Ascending aorta (tissue), 2 donors: ENCODE measurements at places on chromosomes 2 and 18. TPM values are rescaled to one million over a fixed set of nuclear protein-coding genes. Genes with fewer than 3 reads are reported as not detected.
A peak's percentile ranks its signal among the peaks of the same experiment; 100 is the strongest.

DNA sequence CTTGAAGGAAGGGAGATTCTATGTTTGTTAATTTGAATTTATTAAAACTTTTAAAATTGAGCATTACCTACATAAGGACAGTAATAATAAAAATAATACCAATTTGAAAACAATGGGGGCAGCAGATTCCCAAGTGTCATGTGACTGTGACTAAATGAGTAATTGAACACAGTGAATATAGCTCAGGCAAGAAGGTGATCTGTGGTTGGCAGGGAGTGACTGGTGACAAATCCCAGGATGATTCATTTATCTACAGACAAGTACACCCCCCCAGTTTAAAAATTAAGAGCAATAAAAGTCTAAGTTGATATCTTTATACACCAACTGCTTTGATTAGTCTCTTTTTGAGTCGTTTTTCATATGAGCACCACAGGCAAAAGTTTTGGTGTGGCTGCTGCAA lies 299.5 kb downstream of the ARHGAP15 start:
- DNase-seq, result no peak
- no peaks in the 10 kb centered on the region for H3K27me3 ChIP-seq
- H3K4me3 ChIP-seq, result no peak overlapping the region
- no peaks in the 10 kb centered on the region for H3K4me1 ChIP-seq

DNA sequence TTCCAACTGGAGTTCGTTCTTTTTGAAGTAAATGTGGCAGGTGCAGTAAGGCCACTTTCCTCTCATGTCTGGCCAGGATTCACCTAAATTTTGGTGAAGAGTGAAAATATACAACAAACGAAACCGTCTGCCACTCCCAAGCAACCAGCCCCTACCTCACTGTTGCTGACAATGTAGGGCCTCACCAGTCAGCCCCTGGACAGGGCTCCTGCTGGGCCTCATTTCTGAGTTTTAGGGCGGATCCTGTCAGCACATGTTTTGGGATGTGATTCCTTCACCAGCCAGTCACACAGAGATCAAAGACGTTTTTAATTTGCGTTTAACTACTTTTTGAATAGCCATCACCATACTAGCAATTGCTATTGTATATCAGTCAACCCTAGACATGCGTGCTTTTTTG lies 185.0 kb downstream of the WDR7 start:
- H3K4me3 ChIP-seq, result no peak overlapping the region
- H3K36me3 ChIP-seq, result no peaks in the 10 kb centered on the region
- DNase-seq, result no peak
- no peak overlapping the region for H3K27ac ChIP-seq

DNA sequence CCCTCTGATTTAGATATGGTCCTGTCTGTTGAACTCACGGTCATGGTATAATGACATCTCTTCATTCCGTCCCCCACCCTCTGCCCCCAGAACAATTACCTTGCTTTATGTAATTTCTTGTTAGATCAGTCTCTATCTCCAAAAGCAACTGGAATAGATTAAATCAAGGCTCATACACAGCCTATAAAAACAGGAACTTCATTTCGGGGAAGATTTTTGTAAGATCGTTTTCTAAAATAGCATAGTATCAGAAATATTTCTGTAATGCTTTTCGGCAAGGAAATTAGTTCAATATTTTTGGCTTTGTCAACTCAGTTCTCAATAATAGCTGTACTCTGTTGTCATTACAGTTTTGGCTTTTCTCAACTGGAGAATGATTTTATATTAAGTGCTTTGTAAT lies 157.2 kb downstream of the FMNL2 start:
- H3K36me3 ChIP-seq, result no peaks in the 10 kb centered on the region
- H3K27me3 ChIP-seq, result no peaks in the 10 kb centered on the region
- no peaks in the 10 kb centered on the region for H3K4me1 ChIP-seq
- peak overlapping the region; percentile 32 for H3K27ac ChIP-seq
- DNase-seq, result no peak

The IL36A gene
- total RNA-seq, result not detected

DNA sequence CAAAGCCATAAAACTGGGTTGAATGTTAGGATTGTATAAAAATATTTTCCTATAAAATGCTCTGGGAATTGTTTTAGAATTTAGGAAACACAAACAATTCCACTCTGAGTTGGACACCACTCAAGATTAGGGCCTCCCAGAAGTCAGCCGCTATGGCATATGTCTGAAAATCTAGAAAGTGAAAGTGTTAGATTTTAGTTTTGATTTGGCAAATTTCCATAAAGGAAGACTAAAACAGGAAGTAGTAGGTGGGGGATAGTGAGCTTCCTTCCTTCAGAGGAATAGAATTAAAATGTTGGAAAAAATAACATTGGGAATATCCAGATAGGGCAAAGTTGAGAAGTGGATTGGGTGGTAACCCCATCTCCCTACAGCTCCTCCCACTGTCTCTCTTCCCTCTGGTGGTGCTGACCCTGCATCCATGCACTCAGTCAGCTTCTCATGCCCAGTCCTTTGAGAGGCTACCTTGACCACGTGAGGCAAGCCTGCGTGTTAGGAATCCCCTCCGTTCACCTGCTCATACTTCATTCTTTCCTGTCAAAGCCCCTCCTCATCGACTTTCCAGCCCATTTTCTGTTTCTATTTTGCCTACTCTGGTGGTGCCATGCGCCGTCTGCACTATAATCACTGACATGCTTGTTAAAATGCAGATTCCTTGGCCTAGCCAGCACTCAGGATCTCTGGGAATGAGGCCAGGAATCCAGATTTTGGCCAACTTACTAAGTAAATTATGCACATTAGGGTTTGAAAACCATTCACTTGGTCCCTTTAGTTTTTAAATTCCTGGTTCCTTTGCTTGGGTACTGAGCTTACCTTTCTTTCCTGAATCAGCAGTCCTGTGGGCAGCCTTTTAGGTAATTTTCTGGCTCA lies 83.5 kb downstream of the POLE4 start:
- no peaks in the 10 kb centered on the region for H3K36me3 ChIP-seq
- H3K4me1 ChIP-seq, result peaks cover 8% of the 10 kb centered on the region
- no peak overlapping the region for H3K4me3 ChIP-seq
- H3K27me3 ChIP-seq, result no peaks in the 10 kb centered on the region
- H3K27ac ChIP-seq, result peak overlapping the region; percentile 21

The EGR4 gene
- not detected for total RNA-seq

GRCh38 chr2:84234103-84234502 lies 225.0 kb downstream of the SUCLG1 start:
- H3K27me3 ChIP-seq, result no peaks in the 10 kb centered on the region
- no peak overlapping the region for H3K4me3 ChIP-seq
- no peak overlapping the region for H3K27ac ChIP-seq
- no peak for DNase-seq
- no peaks in the 10 kb centered on the region for H3K36me3 ChIP-seq
- no peaks in the 10 kb centered on the region for H3K4me1 ChIP-seq

GRCh38 chr2:68811364-68811763 lies 59.8 kb downstream of the BMP10 start:
- peak; percentile 84 for DNase-seq
- peak overlapping the region; percentile 67 for H3K27ac ChIP-seq
- H3K36me3 ChIP-seq, result no peaks in the 10 kb centered on the region
- H3K4me1 ChIP-seq, result peaks cover 5% of the 10 kb centered on the region
- H3K4me3 ChIP-seq, result no peak overlapping the region

- no peak overlapping the region for H3K27ac ChIP-seq
- H3K36me3 ChIP-seq, result no peaks in the 10 kb centered on the region
- no peak for DNase-seq
- H3K27me3 ChIP-seq, result no peaks in the 10 kb centered on the region
- peaks cover 3% of the 10 kb centered on the region for H3K4me1 ChIP-seq
- H3K4me3 ChIP-seq, result no peak overlapping the region
These were observed 13.8 kb upstream of the SCYGR1 start for GRCh38 chr2:227401550-227401949.

The IL36G gene
- not detected for total RNA-seq

GRCh38 chr2:60554074-60554645 lies 706 bp upstream of the BCL11A start:
- no peak overlapping the region for H3K27ac ChIP-seq
- H3K4me1 ChIP-seq, result peaks cover 18% of the 10 kb centered on the region
- no peaks in the 10 kb centered on the region for H3K36me3 ChIP-seq

The DAPL1 gene
- not detected for total RNA-seq

GRCh38 chr2:215283221-215283620 lies 28.6 kb upstream of the ATIC start:
- H3K36me3 ChIP-seq, result no peaks in the 10 kb centered on the region
- H3K4me3 ChIP-seq, result no peak overlapping the region
- H3K4me1 ChIP-seq, result no peaks in the 10 kb centered on the region
- H3K27me3 ChIP-seq, result no peaks in the 10 kb centered on the region

GRCh38 chr18:189254-189653 lies 30.9 kb downstream of the USP14 start:
- H3K4me3 ChIP-seq, result no peak overlapping the region
- H3K4me1 ChIP-seq, result no peaks in the 10 kb centered on the region
- H3K27ac ChIP-seq, result no peak overlapping the region
- DNase-seq, result no peak
- H3K27me3 ChIP-seq, result no peaks in the 10 kb centered on the region

DNA sequence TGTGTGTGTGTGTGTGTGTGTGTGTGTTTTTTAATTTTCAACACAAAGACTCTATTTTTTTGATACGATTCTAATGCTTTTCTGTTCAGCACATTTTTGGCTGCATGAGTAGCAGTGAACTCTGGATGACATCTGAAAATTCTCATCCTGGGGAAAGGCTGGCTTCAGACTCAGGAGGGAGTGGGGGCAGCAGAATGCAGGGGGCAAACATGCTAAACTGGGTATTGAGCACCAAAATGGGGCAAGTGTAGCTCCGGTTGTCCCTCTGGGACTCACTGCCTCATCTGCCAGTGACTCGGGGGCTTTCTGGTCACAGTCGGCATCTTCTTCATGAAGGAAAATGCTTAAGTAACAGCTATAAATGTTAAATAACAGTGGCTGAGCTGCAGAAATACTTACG lies 116.8 kb upstream of the PID1 start:
- peak overlapping the region; percentile 52 for H3K27ac ChIP-seq
- H3K4me3 ChIP-seq, result no peak overlapping the region
- no peaks in the 10 kb centered on the region for H3K4me1 ChIP-seq
- no peaks in the 10 kb centered on the region for H3K27me3 ChIP-seq
- DNase-seq, result no peak
- H3K36me3 ChIP-seq, result no peaks in the 10 kb centered on the region

- H3K4me1 ChIP-seq, result no peaks in the 10 kb centered on the region
- H3K27me3 ChIP-seq, result no peaks in the 10 kb centered on the region
- no peaks in the 10 kb centered on the region for H3K36me3 ChIP-seq
- peak; percentile 18 for DNase-seq
- H3K27ac ChIP-seq, result no peak overlapping the region
These were observed 18.9 kb downstream of the SNORC start for GRCh38 chr2:232888839-232889529.

GRCh38 chr2:164145093-164145987 lies 409.5 kb upstream of the FIGN start:
- no peak for DNase-seq
- H3K36me3 ChIP-seq, result no peaks in the 10 kb centered on the region
- no peaks in the 10 kb centered on the region for H3K4me1 ChIP-seq
- H3K27ac ChIP-seq, result no peak overlapping the region
- H3K27me3 ChIP-seq, result no peaks in the 10 kb centered on the region
- H3K4me3 ChIP-seq, result no peak overlapping the region

DNA sequence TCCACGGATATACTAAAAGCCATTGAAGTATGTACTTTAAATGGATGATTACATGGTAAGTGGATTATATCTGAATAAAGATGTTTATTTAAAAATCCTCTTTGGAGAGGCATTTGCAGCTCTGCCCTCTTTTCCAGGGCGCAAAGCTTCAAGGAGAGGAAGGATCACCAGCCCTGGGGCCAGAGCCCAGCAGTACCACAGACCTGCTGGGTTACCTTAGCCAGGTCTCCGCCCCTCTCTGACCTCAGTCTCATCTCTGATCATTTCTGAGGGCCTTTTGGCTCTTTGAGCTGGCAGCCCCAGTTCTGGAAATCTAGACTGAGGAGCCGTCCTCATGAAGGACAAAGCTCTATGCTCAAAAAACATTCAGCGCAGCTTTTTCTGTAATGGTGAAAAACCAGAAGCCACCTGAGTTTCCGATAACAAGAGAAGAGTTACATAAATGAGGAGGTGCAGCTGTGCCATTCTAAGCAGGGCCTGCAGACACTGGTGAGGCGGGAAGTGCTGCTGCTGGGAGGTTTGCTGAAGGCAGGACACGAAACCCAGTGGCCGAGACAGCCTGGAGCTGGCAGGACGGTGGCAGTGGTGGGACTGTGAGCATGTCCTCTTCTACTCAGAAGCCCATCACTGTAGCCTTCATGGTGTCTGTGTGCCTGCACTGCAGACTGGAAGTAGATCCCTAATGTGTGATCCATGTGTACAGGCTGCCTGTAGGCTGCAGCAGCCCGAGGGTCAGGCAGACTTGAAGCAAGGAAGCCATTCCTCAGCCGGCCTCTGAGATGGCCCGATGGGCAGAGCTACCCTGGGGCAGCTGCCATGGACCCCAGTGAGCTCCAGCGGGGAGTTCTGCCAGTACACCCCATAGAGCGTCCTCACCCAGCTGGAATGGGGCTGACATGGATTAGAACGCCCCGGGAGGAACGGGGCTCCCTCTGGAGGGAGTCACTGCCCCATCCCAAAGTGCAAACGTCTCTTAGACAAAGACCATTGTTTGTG lies 27.7 kb downstream of the ADRA2B start:
- no peaks in the 10 kb centered on the region for H3K36me3 ChIP-seq
- DNase-seq, result no peak
- no peak overlapping the region for H3K27ac ChIP-seq
- H3K4me1 ChIP-seq, result no peaks in the 10 kb centered on the region
- H3K4me3 ChIP-seq, result no peak overlapping the region

GRCh38 chr2:145759228-145759915 lies 1239.5 kb upstream of the ZEB2 start:
- no peaks in the 10 kb centered on the region for H3K4me1 ChIP-seq
- no peaks in the 10 kb centered on the region for H3K27me3 ChIP-seq
- H3K27ac ChIP-seq, result no peak overlapping the region

DNA sequence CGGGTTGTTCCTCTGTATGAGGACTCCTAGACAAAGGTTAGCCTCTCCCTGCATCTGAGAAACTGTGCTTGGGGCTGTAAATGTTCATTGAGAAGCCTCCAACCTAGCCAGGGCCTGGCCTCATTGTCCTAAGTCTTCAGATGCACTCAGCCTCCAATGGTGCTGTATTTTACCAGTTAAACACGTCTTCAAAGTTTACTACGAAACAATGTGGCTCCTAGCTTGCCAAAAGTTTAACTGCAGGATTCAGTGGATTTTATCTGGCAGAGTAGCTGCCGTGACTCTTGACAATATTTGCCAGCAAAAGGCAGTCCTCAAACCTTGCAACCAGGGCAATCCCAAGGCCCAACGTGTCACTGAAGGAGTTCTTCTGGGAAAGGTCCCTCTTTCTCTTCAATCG lies 1.1 kb downstream of the PID1 start:
- no peaks in the 10 kb centered on the region for H3K36me3 ChIP-seq
- peak overlapping the region; percentile 94 for H3K4me3 ChIP-seq
- DNase-seq, result no peak
- H3K27me3 ChIP-seq, result no peaks in the 10 kb centered on the region
- H3K4me1 ChIP-seq, result peaks cover 14% of the 10 kb centered on the region

The TTC27 gene
- 118 TPM for total RNA-seq
